ENCODE measurements at places on chromosomes 6 and 20. TPM values are rescaled to one million over a fixed set of nuclear protein-coding genes. Genes with fewer than 3 reads are reported as not detected.

- peak; percentile 45 for DNase-seq
- H3K27me3 ChIP-seq = no peaks in the 10 kb centered on the region
- no peaks in the 10 kb centered on the region for H3K4me1 ChIP-seq
- H3K4me3 ChIP-seq = no peak overlapping the region
Measured at GRCh38 chr20:24782801-24783630, 166.1 kb upstream of the CST7 start.

The CTCFL gene
- total RNA-seq = not detected

- H3K27me3 ChIP-seq = no peaks in the 10 kb centered on the region
- H3K36me3 ChIP-seq = no peaks in the 10 kb centered on the region
- no peak overlapping the region for H3K27ac ChIP-seq
- no peak for DNase-seq
- no peaks in the 10 kb centered on the region for H3K4me1 ChIP-seq
Measured at GRCh38 chr6:87088076-87088475, 6.8 kb downstream of the CGA start.

DNA sequence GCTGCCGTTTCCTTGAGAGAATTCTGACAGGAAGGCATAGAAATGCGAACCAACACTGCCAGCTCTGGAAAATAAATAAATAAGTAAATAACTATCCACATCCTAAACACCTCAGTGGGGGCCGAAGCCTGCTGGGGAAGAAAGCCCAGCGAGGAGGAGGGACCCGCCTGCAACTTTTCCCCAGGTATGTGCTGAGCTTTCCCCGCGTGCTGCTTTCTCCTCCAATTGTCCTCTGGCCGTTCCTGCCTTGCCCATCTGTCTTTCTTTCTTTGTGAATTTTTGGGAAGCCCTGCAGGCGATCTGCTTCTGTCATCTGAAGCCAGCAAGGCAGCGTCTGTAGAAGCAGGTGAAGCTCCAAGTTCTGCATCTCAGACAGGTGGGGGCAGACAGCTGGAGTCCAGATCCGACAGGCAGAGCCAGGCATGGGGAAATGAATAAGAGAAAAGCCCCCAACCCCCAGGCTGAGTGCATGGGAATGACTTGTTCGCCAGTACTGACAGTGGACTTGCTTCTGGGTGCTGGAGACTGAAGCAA lies 49.2 kb upstream of the IL17A start:
- no peaks in the 10 kb centered on the region for H3K36me3 ChIP-seq
- DNase-seq = no peak
- H3K27ac ChIP-seq = no peak overlapping the region
- no peaks in the 10 kb centered on the region for H3K27me3 ChIP-seq

- H3K27me3 ChIP-seq = no peaks in the 10 kb centered on the region
- no peak for DNase-seq
- H3K4me1 ChIP-seq = no peaks in the 10 kb centered on the region
- no peak overlapping the region for H3K4me3 ChIP-seq
- H3K27ac ChIP-seq = no peak overlapping the region
Measured at GRCh38 chr6:111925296-111925695, 52.0 kb upstream of the FYN start.

The KCNQ2 gene
- total RNA-seq = 4.2 TPM

GRCh38 chr20:21511485-21511849 lies 2.4 kb downstream of the NKX2-2 start:
- H3K4me1 ChIP-seq = peaks cover 69% of the 10 kb centered on the region
- no peak overlapping the region for H3K27ac ChIP-seq
- peaks cover 86% of the 10 kb centered on the region for H3K27me3 ChIP-seq

GRCh38 chr20:1247689-1248088 lies 18.4 kb upstream of the SNPH start:
- H3K27ac ChIP-seq = no peak overlapping the region
- DNase-seq = no peak

The CEP85L gene
- 17.4 TPM for total RNA-seq

The VARS1 gene
- 30.5 TPM for total RNA-seq

GRCh38 chr6:26041946-26042345 lies 45.3 kb upstream of the HFE start:
- no peaks in the 10 kb centered on the region for H3K27me3 ChIP-seq
- no peaks in the 10 kb centered on the region for H3K36me3 ChIP-seq
- DNase-seq = no peak
- peaks cover 19% of the 10 kb centered on the region for H3K4me1 ChIP-seq
- H3K4me3 ChIP-seq = no peak overlapping the region

DNA sequence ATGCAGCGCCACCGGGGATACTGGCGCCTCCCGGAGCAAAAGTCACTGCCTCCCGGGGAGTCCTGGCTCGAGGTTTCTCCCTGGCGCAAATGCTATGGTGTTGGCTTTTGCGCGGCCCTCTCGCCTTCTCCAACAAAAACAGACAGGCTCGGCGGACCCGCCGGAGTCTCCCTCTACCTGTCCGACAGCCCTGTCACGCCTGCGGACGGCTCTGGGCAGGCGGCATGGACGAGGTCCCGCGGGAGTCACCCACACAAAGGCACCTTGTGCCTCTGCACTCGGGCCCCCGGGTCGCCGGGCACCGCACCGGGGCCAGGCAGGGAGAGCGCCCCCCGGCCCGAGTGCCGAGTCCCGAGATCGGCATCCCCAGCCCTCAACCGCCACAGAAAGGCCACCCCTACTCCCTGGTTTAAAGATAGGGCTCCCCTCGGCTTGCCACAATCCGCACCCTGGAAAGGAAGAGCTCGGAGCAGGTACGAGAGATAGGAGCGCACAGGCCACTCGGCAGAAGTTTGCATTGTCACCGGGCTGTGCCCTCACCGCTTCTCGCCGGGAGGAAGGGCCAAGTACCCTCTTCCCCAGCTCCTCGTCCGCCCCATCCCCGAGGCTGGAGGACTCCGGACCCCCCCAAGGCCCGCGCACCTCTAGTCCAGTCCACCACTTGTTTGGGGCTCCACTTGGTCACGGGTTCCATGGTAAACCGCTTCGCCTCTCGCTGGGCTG lies 903 bp downstream of the CNKSR3 start:
- H3K4me1 ChIP-seq = no peaks in the 10 kb centered on the region
- no peaks in the 10 kb centered on the region for H3K36me3 ChIP-seq
- peak overlapping the region; percentile 62 for H3K4me3 ChIP-seq
- H3K27me3 ChIP-seq = no peaks in the 10 kb centered on the region
- peak; percentile 79 for DNase-seq

The UTRN gene
- total RNA-seq = 130 TPM

DNA sequence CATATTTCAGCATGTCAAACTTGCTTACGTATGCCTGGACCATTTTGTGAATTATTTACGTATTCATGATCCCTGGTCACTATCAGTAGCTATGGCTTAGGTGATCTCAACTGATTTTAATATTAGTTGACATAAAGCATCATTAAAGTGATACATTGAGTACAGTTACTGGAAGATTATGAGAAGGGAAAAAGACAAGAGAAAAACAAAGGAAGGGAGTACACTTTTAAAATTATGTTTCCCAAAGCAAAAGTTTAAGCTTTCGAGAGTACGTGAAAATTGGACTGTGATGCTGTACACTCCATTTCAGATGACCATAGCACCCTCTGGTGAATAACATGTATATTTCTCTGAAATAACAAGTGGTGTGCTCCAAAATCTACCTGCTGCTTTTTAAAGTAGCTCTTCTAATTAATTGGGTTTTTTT lies 215.0 kb upstream of the HSF2 start:
- H3K4me1 ChIP-seq = no peaks in the 10 kb centered on the region
- no peak overlapping the region for H3K27ac ChIP-seq
- no peaks in the 10 kb centered on the region for H3K36me3 ChIP-seq

The FAM184A gene
- total RNA-seq = 5.4 TPM

The FLOT1 gene
- 161 TPM for total RNA-seq

The HLA-DRB5 gene
- total RNA-seq = 0.71 TPM

DNA sequence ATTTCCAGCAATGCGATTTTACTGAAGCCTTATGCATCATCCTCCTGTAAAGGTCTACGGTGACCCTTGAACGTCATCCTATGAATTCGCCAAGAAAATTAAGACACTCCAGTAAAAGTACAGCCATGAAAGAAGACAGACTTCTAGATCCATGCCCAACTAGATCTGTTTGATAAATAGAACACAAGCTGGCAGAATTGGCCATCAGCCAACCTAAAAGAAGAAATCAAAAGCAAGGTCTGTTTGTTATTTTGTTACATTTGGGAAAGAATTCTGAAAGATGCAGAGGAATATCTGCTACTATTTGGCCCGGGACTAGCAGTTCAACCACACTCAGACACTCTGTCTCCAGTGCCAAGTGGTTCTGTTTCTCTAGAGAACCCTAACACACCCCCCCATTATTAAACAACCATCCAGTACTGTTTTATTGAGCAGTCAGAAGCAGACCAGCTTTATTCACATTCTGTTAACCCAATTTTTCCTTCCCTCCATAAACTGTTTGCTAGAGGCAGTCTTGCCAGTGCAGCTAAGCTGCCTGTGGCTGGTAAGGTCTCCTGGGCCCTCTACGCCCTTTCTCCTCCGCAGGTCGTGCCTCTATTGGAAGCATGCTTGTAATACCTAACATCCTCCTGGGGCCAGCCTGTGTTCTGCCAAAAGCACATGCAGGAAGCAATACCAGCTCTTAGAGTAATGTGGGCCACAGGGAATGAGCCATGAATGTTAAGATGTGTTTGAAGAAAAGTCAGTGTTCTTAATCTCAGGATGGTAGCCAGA lies 30.7 kb downstream of the LY86 start:
- no peak for DNase-seq
- H3K4me3 ChIP-seq = no peak overlapping the region
- H3K27ac ChIP-seq = peak overlapping the region; percentile 52
- no peaks in the 10 kb centered on the region for H3K36me3 ChIP-seq
- H3K4me1 ChIP-seq = peaks cover 13% of the 10 kb centered on the region

The SPACA1 gene
- total RNA-seq = not detected

The MPIG6B gene
- total RNA-seq = not detected

- no peaks in the 10 kb centered on the region for H3K36me3 ChIP-seq
- no peaks in the 10 kb centered on the region for H3K27me3 ChIP-seq
- no peak overlapping the region for H3K4me3 ChIP-seq
Measured at GRCh38 chr6:118896339-118897136, 2.6 kb downstream of the ASF1A start.

GRCh38 chr6:107716688-107717089 lies 107.4 kb downstream of the SCML4 start:
- no peak for DNase-seq
- H3K27ac ChIP-seq = no peak overlapping the region
- no peaks in the 10 kb centered on the region for H3K36me3 ChIP-seq
- H3K4me3 ChIP-seq = no peak overlapping the region
- H3K27me3 ChIP-seq = peaks cover 5% of the 10 kb centered on the region

DNA sequence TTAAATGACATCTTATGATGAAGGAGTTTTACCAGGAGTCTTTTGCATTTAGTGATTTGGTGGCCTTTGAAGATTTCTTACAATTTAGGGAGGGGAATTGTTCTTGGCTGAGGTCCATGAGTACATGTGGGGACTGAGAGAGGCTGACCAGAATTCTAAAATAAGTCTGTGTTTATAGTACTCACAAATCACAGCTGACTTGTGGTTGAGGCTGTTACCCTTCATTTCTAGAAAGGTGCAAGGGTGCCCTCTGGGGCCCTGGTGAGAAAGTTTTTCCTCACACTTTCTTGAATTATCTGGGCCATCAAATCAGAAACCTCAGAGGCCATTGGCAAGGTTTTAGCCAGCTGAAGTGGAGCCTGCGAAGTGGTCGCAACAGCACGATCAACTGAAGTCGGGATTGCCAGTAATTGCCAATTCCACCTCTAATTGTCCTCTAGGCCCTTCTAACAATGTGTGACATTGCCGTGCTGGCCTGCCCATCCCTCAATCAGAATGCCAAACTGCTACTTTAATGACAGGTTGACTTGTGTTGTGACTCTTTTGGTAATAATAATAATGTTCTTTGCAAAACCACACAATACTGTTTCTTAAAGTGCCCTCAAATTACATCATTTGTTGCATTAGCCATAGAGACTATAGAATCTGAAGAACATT lies 221.6 kb downstream of the OGFRL1 start:
- no peak overlapping the region for H3K4me3 ChIP-seq
- H3K36me3 ChIP-seq = no peaks in the 10 kb centered on the region
- DNase-seq = peak; percentile 74
- H3K27ac ChIP-seq = peak overlapping the region; percentile 8
- H3K27me3 ChIP-seq = no peaks in the 10 kb centered on the region
- peaks cover 9% of the 10 kb centered on the region for H3K4me1 ChIP-seq

DNA sequence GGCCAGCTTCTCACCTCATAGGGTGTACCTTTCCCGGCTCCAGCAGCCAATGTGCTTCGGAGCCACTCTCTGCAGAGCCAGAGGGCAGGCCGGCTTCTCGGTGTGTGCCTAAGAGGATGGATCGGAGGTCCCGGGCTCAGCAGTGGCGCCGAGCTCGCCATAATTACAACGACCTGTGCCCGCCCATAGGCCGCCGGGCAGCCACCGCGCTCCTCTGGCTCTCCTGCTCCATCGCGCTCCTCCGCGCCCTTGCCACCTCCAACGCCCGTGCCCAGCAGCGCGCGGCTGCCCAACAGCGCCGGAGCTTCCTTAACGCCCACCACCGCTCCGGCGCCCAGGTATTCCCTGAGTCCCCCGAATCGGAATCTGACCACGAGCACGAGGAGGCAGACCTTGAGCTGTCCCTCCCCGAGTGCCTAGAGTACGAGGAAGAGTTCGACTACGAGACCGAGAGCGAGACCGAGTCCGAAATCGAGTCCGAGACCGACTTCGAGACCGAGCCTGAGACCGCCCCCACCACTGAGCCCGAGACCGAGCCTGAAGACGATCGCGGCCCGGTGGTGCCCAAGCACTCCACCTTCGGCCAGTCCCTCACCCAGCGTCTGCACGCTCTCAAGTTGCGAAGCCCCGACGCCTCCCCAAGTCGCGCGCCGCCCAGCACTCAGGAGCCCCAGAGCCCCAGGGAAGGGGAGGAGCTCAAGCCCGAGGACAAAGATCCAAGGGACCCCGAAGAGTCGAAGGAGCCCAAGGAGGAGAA lies 10.5 kb downstream of the GNAS-AS1 start:
- peaks cover 30% of the 10 kb centered on the region for H3K27me3 ChIP-seq
- peaks cover 12% of the 10 kb centered on the region for H3K4me1 ChIP-seq
- no peaks in the 10 kb centered on the region for H3K36me3 ChIP-seq
- DNase-seq = no peak
- H3K4me3 ChIP-seq = peak overlapping the region; percentile 19

GRCh38 chr6:93751969-93752368 lies 332.6 kb upstream of the EPHA7 start:
- no peak for DNase-seq
- H3K4me3 ChIP-seq = no peak overlapping the region
- H3K27me3 ChIP-seq = no peaks in the 10 kb centered on the region
- no peaks in the 10 kb centered on the region for H3K4me1 ChIP-seq
- H3K36me3 ChIP-seq = no peaks in the 10 kb centered on the region
- no peak overlapping the region for H3K27ac ChIP-seq

The FOXF2 gene
- total RNA-seq = 37.8 TPM

DNA sequence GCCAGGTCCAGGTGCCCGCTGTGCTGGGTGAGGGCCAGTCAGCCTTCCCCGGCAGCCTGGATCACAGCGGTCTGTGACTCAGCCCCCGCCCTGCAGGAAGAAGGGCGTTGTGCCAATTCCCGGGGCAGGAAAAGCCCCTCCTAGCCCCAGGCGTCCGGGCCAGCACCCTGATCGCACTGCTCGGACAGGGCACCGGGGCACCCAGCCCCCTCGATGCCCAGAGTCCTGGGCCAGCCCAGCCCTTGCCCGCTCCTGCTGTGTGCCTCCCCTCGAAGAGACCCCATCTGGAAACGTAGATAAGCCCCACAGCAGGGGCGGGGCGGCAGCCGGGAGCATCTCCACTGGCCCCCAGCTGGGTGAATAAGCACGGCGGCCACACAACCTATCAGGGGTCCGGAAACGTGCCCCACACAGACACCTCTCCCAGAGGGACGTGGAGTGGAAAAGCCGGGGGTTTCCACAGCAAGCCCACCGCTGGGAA lies 9.9 kb downstream of the LAMA5 start:
- DNase-seq = peak; percentile 89
- no peaks in the 10 kb centered on the region for H3K4me1 ChIP-seq
- H3K27me3 ChIP-seq = no peaks in the 10 kb centered on the region
- peak overlapping the region; percentile 27 for H3K4me3 ChIP-seq
- H3K27ac ChIP-seq = peak overlapping the region; percentile 99
- no peaks in the 10 kb centered on the region for H3K36me3 ChIP-seq

GRCh38 chr20:60244373-60245146 lies 286.3 kb downstream of the CDH26 start:
- H3K27me3 ChIP-seq = no peaks in the 10 kb centered on the region
- H3K4me1 ChIP-seq = no peaks in the 10 kb centered on the region
- no peak for DNase-seq
